Amniotic stem cell (primary cell): ENCODE measurements at places on chromosomes 1 and 21.

DNA sequence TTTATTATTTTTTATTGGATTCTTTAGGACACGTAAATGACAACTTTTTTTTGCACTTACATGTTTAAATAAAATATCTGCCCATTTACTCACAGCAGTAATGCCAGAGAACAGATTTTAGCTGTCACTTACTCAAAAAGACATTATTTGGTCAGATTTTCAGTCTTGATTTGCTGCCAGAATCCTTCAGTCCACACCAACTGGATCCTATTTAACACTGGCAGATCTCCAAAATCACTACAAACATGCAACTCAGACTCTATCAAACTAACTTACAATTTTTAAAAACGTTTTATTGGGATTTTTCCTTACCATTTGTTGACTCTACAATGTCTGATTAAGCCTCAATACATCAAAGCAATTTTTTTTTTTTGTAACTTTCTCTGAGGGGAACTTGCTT is 11.1 kb downstream of the ATP6V1G3 start:
- DNase-seq = peak; percentile 78

DNA sequence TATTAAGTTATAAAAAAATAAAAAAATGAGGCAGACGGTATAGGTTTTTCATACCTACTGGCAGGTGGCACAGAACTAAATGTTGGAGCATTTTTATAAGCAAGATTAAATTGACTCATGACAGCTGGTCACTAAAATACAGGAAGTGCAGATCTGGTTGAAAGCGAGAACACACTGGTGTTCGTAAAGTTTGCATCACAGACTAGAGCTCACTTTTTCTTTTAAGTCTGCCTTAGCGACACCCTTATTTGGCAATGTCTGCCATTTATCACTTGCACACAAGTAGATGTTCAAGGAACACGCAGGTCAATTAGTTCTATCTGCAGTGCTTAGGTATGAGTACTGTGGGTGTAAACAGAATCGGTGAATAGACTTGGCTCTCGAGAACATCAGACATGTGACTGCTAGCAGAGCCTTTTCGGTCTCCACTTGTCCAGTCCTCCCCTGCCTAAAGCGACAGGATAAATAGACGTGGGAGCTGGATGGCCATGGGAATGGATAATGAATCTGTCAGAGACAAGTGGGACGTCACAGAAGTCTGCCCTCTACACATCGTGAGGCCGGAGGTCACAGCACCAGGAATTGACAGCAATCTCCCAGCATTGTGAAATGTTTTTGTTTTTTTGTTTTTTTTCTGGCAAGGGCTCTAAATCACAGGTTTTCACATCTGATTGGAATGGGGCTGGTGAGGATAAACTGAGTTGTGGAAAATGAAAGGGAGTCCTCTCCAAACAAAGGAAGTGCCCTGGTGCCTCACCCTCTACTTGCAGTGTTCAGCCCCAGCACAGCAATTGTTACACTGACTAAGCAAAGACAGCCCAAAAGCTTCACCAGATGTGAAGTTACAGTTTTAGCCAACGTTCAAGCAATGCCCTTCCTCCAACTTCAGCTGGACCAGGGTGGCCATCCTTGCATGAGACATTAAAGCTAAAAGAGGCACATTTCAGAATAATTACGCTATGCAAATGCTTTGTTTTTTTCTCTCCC is 248.9 kb downstream of the NTNG1 start:
- DNase-seq = no peak

DNA sequence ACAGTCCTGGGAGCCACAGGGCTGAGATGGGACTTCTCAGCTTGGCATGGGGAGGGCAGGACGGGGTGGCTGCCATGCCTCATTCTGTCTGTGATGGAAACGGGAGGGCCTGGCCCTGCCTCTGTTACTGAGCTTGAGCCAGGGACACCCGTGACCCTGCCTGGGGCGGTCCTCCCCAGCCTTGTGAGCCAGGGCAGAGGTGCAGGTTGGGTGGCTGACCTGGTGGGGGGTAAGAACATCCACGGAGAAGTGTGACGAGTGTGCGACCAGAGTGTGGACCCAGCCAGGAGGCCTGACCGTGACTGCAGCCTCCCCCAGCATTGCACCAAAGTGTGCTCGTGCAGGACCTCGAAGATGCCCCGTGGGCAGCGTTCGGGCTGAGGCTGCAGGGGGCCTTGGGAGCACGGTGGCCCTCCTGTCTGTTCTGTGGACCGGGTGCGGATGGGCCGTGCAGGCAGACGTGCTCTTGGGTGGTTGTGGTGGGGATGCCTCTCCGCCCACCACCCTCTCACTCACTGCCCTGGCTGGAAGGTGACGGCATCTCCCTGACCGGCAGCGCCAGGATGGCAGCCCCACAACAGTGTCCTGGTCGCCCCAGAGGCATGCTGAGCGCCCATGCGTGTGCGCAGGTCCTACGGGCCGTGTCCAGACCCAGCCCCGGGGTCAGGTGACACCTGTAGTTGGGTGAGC is 45.4 kb downstream of the SKI start:
- DNase-seq = no peak

- DNase-seq = no peak
Measured at GRCh38 chr1:155188268-155188667, 14.6 kb downstream of the TRIM46 start.

DNA sequence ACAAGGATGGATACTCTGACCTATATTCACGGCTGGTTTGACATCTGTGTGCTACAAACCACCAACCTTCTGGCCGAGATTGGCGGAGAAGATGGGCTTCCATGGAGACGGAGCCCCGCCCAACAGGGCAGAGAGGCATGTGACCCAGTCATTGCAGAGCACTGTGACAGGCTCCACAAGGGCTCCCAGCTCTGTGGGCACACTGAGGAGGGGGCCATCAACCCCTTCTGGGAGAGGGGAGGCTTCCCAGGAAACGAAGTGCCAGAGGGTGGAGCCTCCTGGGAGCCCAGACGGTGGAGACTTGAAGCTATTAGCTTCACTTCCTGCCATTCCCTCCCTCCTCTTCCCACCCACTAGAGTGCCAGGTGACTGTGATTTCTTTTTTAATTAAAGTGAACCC is 71.6 kb upstream of the IFFO2 start:
- no peak for DNase-seq

GRCh38 chr1:87796471-87796901 is 467.8 kb downstream of the LMO4 start:
- no peak for DNase-seq

DNA sequence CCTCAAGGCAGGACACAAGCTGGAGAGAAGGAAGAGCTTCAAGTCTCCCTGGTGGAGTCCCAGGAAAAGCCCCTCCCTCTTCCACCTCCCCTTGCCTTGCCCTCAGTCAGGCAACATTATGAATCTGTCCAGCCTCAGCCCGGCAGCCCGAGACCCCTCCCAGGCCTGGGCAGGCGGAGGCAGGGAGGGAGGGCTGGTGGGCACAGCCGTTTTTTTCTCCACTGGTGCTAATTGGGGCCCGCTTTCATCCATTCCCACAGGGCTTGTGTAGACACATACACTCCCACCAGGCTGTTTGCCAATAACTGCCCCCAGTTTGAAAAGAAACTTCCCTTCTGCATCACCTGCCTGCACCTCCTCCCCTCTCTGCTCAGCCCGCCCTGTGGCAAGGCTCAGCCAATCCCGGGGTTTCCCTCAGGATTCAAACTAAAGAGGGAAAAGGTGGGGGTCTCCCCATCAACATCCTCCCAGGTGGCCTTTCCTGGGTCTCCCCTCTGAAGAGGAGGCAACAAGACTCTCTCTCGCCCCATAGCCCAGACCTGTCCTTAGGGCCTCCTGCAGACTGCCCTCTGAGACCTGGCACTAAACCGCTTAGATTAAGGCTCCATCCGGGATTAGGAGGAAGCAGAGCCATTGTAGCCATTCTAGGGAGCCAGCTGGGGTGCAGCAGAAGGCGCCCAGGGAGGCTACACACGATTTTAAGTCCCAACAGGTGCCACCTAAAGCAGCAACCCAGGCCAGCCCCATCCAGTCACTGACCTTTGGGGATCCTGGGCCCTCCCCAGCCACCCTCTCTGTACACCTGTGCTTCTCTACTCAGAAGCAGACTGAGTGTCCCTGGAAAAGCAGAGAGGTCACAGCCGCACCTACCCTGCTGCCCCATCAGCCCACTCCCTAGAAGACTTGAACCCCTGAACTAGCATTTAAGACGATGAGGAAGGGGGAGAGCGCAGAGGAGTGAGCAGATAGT is 3.5 kb downstream of the IGSF9 start:
- DNase-seq = no peak

GRCh38 chr1:28449904-28450303 is 55.9 kb upstream of the RCC1 start:
- DNase-seq = peak; percentile 17

DNA sequence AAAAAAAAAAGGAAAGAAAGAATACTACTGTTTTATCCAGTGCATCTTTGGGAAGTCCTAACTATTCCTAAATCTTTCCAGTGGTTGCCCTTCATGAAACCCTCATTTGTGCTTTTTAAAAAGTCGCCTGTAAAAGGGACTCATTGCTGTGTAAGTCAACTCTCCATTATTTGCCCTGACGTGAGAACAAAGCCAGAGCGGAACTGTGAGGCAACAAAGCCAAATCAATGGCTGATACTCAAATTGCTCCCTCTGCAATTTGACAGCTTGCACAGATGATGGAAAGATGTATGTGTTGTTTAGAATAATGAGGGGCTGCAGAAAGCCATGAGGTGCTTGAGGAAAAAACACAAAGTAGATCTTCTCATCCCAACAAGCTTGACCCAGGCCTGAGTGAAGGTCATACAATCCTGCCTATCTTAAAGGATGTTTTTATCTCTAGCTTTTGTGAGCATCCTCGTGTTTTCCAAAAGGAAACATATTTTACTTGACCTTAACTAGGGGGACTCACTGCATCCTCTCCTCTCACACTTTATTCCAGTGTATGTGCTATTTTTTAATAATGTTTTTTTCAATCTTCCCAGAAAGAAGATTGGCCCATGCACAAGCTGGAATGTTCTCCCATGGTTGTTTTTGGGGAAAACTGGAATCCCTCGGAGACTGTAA is 33.4 kb downstream of the SMYD2 start:
- DNase-seq = no peak

DNA sequence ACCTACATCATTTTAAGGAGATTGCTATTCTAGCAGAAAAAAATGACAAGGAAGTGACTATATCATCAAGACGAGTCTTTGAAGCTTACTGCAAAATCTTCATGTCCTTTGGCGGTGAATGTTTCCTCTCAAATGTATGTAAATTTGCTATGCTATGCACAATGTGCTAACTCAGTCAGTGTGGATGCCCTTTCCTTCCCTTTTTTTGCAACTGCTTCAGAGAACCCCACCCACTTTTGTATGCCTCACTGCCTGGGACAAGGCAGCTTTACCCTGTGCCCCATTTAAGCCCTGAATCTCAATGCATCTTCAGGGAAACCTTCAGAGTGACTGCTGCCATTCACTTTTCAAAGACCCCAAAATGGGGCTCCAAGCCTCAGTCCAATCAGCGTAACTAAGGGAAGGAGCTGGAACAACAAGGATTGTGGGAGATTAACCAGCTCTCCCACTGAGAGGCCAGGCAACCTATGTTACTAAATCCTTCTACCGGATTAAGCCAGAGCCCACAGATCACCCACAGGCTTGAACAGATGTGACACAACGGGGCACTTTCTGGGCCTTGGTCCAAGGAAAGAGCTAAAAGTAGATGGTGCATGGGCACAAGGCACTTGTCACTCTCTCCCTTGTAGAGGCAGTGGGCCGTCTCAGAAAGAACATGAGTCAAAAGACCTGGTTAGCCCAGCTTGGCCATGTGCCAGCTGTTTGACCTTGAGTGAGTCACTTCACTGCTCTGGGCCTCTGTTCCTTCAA is 154.4 kb downstream of the PLPP3 start:
- DNase-seq = no peak

- no peak for DNase-seq
Measured at GRCh38 chr1:52328615-52329014, 37.4 kb downstream of the CC2D1B start.

- DNase-seq = no peak
Measured at GRCh38 chr1:115873184-115873583, 32.3 kb upstream of the NHLH2 start.

DNA sequence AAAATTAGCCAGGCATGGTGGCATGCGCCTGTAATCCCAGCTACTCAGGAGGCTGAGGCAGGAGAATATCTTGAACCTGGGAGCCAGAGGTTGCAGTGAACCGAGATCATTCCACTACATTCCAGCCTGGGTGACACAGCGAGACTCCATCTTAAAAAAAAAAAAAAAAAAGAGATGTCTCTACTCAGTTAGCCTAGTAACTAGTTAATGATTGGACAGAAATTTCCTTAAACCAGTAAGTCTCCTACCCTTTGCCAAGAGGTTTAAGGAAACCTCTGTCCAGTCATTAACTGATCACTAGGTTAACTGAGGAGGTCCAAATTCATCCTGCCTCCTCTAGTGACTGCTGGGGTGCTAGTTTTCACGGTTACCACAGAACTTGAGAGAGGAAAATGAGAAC is 143.9 kb upstream of the UBE2U start:
- DNase-seq = no peak

GRCh38 chr1:152162792-152163463 is 3.9 kb upstream of the RPTN start:
- DNase-seq = no peak

DNA sequence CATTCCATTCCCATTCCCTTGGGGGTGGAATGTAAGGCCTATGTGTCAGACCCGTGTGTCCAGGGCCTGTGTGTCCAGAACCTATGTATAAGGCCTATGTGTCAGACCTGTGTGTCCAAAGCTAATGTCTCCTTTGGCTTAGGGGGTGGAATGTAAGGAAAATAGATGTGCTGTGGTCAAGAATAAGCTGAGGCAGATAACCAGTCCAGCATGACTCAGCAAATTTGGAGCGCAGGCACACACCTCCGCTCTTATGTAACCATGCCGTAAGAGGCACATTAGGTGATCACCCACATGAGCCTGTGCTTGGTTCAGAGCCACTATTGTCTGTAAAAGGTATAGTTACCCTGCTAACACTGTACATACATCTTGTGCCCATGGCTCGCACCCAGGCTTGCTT is 150.8 kb upstream of the SGIP1 start:
- DNase-seq = no peak

DNA sequence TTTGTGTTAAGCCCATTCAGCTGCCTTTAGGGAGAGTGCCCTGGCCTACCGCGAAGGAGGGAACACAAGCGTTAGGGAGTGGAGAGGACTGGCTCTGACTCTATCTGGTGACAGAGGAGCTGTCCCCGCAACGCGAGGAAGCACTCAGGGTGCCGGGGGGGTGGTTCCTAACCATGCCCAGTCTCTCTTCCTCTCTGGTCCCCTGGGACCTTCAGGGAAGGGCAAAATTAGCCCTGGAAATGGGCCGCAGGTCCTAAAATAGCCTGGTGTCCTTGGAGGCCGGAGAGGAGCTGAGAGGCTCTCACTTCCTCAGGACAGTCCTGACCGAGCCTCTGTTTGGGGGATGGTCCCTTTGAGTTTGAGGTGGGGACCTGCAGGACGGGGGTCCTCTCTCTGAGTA is 5.8 kb downstream of the SLC45A1 start:
- no peak for DNase-seq

- no peak for DNase-seq
Measured at GRCh38 chr1:193415256-193415655, 228.8 kb upstream of the B3GALT2 start.

- DNase-seq = no peak
Measured at GRCh38 chr1:30605441-30605920, 117.9 kb downstream of the MATN1 start.

DNA sequence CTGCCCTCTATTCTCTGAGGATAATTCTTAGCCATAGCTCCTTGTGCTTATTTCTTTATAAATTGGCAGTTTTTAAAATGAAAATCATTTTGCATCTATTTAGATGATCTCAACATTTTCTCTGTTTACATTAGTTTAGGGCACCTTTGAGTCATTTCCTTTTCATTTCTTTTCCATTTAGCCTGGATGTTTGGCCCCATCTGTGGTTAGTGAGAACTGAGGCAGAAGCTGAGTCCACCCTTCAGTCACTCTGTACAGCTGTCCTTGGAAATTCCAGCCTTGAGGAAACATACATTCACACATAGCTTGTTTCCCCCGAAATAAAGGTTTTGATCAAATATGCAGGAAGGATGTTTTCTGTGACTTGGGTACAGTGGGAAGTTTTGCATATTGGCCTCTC is 123.7 kb downstream of the NTNG1 start:
- DNase-seq = peak; percentile 34
